ENCODE measurements at places on chromosomes 6 and 20.

GRCh38 chr20:63394069-63394919 is 33.1 kb upstream of the CHRNA4 start:
- no peak for DNase-seq

DNA sequence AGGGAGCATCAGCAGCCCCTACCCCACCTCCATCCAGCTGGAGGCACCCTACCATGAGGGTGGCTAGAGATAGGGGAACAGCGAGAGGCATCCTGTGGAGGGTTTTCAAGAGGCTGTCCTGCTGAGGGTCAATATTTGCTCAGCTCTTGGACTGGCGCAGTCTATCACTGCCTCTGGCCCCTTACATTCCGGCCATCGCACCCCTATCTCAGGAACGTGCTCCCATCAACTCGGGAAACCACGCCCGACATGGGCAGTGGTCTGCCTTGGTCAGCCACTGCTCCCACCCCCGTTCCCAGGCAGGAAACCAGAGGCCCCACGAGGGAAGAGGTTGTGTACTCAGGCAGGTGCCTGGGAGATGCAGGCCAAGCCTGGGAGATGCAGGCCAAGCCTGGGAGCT is 57.9 kb downstream of the VEGFA start:
- no peak for DNase-seq

DNA sequence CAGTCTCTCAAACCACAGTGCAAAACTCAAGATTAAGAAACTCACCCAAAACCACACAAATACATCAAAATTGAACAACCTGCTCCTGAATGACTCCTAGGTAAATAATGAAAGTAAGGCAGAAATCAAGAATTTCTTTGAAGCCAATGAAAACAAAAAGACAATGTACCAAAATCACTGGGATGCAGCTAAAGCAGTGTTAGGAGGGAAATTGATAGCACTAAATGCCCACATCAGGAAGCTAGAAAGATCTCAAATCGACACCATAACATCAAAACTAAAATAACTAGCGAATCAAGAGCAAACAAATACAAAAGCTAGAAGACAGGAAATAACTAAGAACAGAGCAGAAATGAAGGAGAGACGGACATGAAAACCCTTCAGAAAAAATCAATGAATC is 70.5 kb downstream of the TBC1D32 start:
- DNase-seq: no peak

GRCh38 chr6:11083491-11083890 is 10.1 kb upstream of the SMIM13 start:
- DNase-seq: no peak

DNA sequence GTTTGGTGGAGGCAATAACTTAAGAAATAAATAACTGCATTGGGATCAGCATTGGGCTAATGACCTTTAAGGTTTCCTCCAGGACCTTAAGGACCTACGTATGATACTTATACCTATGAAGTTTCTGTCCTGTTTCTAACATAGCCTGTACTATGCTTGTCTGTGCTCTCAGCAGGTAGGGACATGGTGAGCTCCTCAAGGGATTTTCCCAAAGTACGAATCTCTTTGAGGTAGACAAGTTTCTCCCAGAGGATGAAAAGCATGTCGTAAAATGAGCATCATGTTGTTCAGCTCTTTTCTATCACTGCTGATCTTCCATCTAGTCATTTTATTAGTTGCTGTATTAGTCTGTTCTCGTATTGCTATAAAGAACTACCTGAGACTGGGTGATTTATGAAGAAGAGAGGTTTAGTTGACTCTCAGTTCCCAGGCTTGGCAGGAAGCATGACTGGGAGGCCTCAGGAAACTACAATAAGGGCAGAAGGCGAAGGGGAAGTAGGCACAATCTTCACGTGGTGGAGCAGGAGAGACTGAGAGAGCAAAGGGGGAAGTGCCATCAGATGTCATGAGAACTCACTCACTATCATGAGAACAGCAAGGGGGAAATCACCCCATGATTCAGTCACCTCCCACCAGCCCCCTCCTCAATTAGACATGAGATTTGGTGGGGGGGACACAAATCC is 77.8 kb upstream of the TGM3 start:
- DNase-seq: no peak

DNA sequence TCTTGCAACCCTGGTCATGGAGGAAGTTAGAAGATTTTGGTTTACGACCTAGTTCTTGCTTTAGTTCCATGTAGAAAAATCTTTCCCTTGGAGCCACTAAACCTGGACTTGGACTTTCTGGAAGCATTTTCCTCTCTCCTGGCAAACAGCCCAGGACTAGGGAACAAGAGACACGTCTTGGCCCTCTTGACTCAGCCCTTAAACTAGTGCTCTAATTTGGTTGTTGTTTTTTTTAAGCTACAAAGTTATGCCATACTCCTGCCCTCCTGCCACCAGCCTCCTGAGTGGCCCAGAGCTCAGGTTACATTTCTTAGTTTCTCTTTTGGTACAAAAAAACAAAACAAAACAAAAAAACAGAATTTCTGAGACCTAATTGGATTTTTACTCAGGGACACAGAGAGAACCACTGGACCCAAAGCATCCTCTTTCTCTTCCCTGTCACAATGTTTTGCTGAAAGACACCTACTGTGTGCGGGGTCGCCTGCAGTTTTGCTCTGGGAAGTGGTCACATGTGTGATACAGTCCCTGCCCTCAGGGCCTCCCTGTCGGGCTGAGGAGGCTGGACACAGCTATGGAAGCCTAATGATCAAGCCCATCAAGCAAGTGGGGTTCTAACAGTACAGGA is 32.3 kb upstream of the SCUBE3 start:
- no peak for DNase-seq

DNA sequence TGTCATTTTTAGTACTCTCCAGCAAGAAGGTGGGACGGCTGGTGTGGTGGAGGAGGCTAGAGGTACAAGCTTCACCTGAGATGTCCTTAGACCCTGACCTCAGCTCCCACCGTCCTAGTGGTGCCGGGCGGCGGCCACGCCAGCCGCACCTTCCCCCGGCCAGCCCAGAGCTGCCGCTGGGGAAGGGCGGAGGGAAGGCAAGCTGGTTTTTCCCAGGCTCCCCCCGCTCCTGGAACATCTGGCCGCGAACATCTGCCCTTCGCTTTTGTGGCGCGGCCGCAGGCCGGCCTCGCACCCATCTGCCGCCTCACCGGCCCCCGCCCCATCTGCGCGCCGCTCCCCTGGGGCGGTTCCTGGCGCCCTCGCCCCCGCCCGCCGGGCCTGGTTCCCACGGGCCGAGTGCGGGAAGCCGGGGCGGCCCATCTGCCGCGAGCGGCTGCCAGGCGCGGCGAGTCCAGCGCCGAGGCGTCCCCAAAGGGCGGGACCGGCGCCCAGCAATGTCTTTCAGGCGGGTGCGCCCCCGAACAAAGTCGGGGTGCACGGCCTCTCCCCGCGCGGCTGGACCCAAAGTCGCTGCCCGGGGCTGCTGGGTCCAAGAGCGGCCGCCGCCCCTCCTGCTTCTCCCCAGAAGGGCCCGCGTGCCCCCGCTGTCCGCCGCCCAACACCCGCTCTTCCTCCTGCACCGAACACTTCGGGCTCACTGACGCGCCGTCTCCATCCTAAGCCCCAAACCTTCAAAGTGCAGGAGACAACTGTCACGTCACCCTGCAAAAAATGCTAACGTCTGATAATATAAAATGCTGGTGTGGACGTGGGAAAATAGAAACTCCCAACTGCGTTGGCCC is 17.3 kb upstream of the ID1 start:
- no peak for DNase-seq

DNA sequence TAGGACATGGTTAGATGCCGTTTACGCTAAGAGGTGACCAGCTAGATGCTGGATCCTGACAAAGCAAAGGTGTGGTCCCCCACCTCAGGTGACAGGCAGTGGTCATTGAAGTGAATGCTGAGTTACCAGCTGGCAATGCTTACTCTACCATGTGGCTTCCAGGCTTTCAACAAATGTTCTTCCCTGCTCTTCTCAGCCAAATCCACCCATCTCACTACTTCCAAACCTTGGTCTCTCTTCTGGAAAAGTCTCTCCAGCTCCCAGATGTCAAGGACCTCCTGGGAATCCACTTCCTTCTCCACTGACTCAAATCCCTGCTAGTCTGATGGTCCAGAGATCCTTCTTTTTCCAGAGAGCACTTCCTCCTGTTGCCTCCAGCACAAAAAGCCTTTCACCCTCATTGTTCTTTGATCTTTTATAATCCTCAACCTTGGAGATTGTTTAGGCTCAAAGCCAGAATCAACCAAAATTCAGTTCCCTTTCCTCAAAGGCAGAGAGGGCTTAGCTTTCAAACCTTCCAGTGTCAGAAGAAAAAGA is 228.0 kb downstream of the ZNF217 start:
- DNase-seq: no peak

DNA sequence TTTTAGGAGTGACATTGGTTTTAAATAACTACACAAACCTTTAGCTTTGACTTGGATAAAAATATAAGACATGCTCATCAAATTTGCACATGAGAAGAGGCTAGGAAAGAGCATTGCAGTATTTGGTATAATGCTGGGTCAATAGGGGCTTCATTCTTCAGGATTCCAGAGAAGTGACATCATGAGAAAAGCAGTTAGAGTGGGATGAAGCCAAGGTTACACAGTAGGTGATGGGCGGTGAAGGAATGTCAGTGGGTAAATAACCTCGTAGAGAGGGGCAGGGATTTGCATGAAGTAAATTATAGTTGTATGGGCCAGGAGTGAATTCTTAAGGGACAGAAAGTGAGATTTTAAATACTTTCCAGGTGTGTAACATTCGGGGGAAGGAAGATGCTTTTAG is 216.2 kb downstream of the RFPL4B start:
- no peak for DNase-seq

GRCh38 chr6:1832844-1833787 is 223.4 kb downstream of the FOXC1 start:
- no peak for DNase-seq

- no peak for DNase-seq
Observed at GRCh38 chr6:97282238-97282725, 734 bp downstream of the MMS22L start.

- DNase-seq: no peak
Observed at GRCh38 chr6:106446287-106446885, 85.9 kb downstream of the CRYBG1 start.

DNA sequence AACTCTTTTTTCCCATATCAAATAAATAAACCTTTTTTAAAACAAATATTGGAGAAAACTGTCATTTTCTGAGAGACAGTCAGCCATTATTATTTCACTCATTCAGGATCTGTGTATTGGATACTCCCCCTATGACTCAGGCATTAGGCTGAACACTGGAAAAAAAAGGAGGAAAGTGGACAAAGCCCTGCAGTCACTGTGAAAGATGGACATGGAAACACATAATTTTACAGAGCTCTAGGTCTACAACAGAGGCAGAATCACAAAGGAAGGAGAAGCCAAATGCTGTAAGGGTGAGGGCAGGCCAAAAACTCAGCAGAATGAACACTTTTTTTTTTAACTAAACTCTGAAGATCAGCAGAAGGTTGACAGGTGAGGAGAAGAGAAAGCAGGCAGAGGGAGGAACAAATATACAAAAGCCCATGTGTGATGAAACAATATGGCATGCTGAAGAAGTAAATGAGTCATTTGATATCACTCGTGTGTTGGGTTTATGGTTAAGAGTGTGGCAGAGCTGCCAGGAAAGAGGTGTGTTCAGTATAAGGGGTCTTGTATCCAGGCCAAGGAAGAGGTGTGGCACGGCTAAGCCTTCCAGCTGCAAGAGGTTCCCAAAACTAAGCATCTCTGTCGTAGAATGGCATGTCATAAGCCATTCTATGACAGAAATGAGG is 39.1 kb downstream of the EPB41L2 start:
- no peak for DNase-seq

DNA sequence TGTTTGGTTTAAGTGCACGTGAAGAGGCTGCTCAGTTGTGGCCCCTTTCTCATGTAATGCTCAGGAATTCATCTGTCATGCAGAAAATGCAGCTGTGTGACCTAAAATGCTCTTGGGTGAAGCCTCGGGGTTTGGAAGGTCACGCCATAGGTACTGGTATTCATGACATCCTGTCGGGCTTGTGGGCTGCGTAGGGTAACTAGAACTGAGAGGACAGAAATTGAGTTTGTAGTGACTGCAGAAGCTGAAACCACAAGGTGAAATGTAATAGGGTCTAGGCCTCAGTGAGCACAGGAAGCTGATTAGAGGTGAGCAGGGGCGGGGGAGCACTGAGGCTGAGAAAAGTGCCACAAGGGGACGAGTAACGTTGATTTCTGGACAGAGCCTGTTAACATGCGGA is 128.8 kb downstream of the SOBP start:
- DNase-seq: peak; percentile 42
